Cerebellar cortex (tissue), 1 donor: ENCODE measurements at places on chromosomes 16 and 17.

- no peak for DNase-seq
Observed at GRCh38 chr16:47712276-47713224, 251.4 kb downstream of the PHKB start.

DNA sequence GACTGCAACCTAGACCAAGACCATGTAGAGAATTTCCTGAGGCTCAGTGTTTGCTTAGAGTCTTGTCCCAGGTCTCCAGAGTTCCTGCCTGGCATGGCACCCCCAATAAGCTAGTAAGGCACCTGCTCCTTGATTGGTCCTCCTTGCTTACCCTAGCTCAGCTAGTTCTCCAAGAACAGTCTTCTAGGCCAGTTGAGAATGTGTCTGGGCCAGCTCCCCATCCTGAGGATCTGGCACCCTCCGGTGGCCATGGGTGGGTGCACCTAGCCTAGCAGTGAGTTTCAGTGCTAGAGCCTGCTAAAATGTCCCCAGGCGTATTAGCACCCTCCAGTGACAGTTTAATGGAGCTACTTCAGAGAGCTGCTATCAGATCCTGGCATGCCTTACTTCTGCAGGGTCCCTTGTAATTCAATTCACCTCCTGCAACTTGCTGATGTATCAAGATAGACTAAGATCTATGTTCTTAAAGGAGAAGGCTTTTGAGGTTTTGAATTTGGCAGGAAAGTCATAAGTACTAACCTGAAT, 44.4 kb upstream of the MED13 start:
- peak; percentile 56 for DNase-seq

- no peak for DNase-seq
Observed at GRCh38 chr16:1940273-1941161, 2.5 kb downstream of the MSRB1 start.

DNA sequence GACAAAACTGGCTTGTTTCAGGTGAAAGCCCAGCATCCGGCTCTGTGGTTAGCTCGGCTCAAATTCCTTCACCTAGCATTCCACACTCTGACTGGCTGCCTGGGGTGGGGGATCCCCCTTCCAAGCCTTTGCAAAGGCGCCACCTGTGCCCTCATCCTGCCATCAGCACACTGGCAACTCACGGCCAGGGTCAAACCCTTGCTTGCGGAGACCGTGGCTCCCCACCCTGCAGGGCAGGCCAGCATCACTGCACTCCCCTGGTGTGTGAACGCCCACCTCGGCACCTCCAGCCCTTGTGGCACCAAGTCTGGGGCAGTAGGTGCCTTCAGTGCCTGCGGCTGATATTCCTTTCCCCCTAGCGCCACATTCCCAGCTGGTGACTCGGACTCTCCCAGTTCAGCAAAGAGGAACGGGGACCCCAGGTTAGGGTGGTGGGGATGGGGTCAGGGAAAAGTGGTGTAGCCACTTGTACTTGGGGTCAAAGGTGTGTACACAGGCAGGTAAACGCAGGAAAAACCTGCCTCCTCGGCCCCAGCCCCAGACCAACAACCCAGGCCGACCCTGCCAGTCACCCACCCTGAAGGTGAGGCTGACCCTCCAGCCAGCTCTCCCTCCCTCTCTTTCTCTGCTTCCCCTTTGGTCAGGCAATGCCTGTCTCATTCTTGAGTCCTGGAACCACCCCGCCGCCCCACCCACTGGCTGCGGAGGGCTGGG, 1.1 kb downstream of the FLII start:
- no peak for DNase-seq

DNA sequence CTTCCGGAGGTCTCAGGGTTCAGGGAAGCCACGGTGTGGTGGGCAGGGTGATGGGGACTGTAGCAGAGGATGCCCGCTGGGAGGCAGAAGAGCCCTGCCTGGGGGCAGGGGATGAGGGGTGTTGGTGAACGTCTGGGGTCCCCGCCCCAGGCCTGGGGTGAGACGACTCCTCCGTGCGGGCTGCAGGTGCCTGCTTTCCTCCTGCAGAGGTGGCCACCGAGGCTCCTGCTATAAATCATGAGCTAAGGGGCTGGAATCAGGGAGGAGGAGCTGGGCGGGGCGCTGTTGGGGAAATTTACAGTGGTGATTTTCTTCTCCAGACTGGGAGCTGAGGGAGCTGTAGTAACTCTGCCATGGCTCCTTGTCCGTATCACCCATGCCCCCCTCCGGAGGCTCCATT, 167.0 kb downstream of the MRM1 start:
- no peak for DNase-seq

GRCh38 chr17:32253117-32253611, 12.5 kb upstream of the RHBDL3 start:
- peak; percentile 91 for DNase-seq

GRCh38 chr17:42339221-42339620, 49.0 kb downstream of the STAT3 start:
- DNase-seq: no peak

DNA sequence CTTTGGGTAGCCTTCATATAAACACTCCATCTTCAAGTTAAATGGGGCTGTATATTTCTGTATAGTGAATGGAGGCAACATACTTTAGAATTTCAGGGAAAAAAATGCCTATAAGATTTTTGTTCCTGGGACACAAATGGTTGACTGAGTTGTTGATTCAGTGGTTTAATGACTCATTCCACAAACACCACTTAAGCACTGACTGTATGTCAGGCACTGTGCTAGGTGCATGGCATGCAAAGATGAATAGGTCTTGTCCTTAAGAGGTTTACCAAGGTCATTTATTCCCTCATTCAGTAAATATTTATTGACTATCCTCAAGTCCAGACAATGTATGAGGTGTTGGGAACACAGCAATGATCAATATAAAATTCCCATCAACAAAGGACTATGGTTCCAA, 417.1 kb downstream of the CA10 start:
- DNase-seq: no peak

- DNase-seq: no peak
Observed at GRCh38 chr17:75895370-75896155, 1.2 kb downstream of the TRIM65 start.

GRCh38 chr17:32933881-32934280, 5.9 kb downstream of the TMEM98 start:
- no peak for DNase-seq

DNA sequence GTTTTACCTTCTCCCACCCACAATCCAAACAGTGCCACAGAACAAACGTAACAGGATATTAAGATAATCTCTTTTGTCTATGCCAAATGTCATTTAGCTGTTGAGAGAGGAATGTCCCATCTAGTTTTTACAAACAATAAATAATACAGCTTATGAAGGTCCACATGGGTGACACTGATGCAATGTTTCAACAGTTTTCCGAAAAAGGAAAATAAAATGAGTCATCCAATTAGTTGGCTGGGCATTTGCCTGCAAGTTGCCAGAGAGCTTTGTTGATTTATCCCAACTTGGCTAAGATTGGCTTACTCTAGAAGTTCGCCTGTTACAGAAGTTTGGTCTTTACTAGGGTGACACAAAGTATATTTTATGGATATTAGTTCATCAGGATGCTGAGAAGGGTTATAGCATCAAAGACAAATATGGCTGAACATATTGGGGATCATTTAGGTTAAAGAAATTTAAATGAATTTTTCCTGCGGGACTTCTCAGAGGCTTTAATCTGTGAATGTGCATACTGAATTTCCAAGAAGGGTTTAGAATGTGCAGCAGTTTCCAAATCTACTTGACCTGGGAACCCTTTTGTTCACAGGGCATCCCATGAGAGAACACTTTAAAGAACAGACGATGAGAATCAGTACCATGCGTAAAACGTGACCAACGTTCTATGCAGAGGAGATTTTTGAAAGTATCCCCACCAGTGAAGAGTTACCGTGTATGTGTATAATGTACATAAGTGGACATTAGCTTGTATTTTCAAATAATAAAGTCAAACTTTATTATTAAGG, 73.1 kb downstream of the CDH13 start:
- DNase-seq: no peak

DNA sequence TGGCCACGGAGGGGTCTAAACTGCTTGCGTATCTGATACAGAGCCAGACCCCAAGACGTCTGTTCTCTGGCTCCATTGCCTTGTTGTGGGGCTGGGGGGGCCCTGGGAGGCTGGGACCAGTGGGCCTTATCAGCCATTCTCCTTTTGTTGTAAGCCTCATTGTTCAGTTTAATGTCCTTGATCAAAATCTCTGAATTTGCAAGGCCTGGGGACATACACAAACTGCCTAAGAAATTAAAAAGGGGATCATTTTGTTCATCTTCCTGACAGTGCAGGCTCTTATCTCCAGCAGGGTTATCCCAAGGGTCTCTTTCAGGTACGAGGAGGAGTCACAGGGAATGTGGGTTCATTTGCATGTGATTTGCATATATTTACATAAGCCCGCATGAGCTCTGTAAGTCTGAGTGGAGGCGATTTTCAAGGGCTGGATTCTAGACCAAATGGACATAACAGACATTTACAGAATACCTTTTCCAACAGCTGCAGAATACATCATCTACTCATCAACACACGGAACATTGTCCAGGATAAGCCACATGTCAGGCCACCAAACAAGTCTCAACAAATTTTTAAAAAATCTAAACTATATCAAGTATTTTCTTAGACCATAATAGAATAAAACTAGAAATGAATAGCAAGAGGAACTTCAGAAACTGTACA, 269.8 kb downstream of the RBFOX1 start:
- DNase-seq: no peak

DNA sequence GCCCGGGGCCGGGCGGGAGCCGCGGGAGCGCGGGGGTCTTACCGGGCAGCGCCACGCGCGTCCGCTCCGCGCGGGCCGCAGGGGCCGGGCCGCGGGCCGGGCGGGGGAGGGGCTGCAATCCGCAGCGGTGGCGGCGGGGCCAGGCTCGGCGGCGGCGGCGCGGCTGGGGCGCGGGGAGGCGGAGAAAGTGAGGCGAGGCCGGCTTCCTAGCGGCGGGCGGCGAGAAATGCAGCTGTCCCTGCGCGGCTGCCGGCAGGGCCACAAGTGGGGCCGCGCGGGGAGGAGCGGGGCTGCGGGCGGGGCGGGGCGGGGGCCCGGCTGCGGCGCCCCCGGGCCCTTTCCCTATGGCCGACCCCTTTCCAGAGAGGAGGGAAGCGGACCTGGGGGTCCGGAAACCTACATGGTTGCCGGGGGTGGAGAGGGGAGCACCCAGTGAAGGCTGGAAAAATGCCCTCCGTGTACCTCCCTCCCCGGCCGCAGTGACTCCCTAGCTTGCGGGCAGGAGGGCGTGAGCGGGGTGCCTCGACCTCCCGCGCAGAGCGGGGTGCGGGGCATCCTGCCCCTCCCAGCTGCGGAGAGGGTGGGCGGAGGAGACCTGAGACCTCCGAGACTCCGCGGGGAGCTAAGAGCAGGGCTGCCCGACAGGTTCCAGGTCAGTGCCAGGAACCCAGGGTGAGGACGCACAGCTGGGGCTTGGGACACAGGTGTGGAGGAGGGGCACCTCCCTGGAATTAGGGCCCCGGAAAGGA, at the start of gene CUEDC1:
TSS of gene CUEDC1 (minus strand) at position 230 of the 749 bp plus-strand sequence. CDS start 69,848 bp downstream, outside the sequence.
- DNase-seq: peak; percentile 40

DNA sequence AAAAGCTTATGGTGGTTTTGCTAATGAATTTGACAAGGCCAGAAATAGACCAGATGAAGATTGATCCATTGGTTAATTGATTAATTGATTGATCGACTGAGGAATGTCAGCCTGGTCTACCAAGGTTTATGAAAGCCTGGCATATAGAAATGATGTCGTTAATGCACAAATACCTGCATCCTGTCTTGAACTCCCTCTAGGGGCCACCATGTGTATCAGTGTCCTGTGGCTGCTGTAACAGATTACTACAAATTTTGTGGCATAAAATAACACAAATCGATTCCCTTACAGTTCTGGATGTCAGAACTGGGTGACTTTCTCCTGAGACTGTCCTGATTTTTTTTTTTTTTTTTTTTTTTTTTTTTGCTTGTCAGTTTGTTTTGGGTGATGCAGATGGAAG, 553.2 kb downstream of the MAF start:
- DNase-seq: peak; percentile 23

- DNase-seq: no peak
Observed at GRCh38 chr16:22933173-22933572, 119.2 kb downstream of the HS3ST2 start.

- DNase-seq: no peak
Observed at GRCh38 chr17:19554393-19554792, 20.7 kb downstream of the SLC47A1 start.

GRCh38 chr16:55506708-55507107, 2.2 kb upstream of the LPCAT2 start:
- DNase-seq: no peak

DNA sequence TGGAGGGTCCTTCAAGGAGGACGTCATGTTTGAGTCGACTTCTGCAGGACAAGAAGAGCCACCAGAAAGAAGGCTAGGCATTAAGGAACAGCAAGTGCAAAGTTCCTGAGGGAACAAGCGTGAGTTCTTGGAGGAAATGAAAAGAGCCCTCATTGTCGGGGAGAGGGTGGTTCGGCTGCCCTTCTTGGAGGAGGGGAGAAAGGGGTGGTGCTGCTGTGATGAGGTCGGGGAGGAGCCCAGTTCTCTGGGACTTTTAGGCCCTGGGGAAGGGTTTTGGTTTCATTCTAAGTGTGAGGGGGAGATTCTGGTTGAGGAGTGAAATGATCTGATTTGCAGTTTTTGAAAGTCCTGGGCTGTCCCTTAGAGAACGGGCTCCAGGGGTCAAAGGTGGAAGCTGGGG, 4.1 kb downstream of the BICDL2 start:
- no peak for DNase-seq

- DNase-seq: no peak
Observed at GRCh38 chr17:41614098-41614497, 1.5 kb upstream of the KRT16 start.

DNA sequence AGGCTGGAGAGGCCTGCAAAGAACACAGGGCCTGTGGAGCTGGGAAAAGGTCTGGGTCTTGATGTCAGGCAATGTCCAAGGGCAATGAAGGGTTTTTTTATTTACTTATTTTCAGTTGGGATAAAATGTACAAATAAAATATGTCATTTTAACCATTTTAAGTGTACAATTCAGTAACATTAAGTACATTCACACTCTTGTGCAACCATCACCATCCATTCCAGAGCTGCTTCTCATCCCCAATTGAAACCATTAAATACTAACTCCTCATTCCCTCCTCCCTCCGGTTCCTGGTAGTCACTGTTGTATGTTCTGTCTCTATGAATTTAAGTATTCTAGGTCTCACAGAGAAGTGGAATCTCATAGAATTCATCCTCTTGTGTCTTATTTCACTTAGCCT, 444.7 kb downstream of the HS3ST3B1 start:
- DNase-seq: no peak

DNA sequence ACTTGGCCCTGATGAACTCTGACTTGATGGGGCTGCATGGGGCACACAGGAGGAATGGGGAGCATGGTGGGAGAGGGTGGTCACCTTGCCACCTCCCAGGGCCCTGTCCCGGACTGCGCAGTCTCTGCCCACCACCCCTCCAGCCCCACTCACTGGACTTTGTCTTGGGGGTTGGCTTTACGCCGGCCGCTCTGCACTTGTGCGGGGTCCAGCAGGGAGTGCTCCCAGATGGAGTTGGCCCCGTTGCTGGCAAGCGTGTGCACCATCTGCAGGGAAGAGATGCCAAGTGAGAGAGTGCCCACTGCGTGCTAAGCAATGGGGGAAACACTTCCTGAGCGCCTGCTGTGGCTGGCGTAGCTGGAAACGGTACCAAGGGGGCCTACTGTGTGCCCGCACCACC, 6.7 kb downstream of the GIT1 start:
- peak; percentile 87 for DNase-seq
